ENCODE measurements at places on chromosomes 1 and 21.

- DNase-seq = no peak
Observed at GRCh38 chr1:3465091-3465934, 10.8 kb downstream of the ARHGEF16 start.

DNA sequence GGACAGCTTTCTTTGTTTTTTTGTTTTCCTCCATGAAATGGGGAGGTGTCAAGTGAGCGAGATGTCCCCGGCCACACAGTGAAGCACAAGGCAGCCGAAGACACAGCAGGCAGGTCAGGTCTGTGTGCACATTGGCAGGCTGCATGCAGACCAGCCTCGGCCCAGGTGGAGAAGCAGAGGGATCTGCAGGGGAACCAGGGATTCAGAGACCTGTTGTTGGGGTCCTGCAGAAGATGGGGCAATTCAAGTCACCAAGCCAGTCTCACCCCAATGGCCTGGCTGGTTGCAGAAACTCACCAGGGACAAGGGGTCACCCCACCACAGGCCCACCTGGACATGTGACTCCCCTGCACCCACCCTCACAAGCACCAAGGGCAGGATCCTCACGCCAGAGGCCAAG lies 4.0 kb upstream of the ABCG1 start:
- DNase-seq = no peak

- no peak for DNase-seq
Observed at GRCh38 chr1:243234978-243235647, 20.0 kb downstream of the CEP170 start.

GRCh38 chr1:93164816-93165215 lies 15.4 kb downstream of the TMED5 start:
- DNase-seq = no peak

DNA sequence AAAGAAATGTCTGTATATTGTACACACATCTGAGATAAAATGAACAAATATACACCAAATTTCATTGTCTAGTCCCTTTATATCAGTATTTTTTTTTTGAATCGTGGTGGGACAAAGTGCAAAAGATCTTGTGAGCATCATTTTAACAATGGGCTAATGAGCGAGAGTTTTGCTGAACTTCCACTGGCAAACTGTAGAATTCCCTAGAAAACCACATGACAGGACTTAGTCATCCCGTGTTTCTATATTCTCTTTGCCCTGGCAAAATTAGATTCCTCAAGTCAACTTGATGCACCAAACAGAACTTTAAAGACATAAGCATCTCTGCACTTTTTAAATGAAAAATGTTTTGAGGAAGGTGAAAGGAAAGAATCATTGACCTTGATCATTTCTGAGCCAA lies 488.2 kb upstream of the PTBP2 start:
- no peak for DNase-seq

GRCh38 chr1:163202833-163203451 lies at the start of gene RGS5:
RGS5 (minus strand) TSS chr1:163202916; CDS start chr1:163202835, 81 bp downstream.
- no peak for DNase-seq

DNA sequence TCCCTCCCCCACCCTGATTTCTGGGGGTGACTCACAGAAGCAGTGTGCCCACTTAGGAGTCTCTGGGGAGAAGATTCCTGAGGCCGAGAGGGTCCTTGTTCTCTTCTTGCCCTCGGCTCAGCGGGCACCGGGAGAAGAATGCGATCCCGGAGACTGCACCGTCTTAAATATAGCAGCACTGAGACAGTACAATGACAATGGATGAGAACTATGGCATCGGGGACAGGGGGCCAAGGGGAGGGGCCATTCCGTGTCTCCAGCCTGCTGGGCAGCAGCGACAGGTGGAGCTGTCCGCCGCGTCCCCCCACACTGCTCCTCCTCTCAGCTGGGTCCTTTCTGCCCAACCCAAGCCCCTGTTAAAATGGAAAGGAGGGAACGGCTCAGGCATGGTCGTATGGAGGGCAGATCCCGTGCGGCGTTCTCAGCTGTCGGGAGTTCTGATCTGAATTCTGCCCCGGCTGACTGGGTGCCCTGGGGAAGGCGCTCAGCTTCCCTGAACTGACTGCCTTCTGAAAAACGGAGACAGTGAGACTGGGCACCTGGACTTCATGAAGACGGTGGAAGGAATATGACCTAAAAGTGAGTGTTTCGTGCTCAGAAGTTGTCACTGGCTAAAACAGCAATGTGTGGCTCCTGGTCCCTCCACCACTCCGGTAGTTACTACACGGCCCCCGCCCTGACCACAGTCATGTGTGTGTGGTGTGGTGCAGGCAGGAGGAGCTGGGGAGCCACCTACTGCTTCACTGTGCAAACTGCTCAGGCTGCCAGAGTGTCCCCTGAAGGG lies at the start of gene MYOM3:
TSS of gene MYOM3 (minus strand) at position 140 of the 784 bp plus-strand sequence. CDS start 3,499 bp downstream, outside the sequence.
- DNase-seq = peak; percentile 45

GRCh38 chr1:45718289-45718688 lies 30.3 kb downstream of the TMEM69 start:
- DNase-seq = no peak

DNA sequence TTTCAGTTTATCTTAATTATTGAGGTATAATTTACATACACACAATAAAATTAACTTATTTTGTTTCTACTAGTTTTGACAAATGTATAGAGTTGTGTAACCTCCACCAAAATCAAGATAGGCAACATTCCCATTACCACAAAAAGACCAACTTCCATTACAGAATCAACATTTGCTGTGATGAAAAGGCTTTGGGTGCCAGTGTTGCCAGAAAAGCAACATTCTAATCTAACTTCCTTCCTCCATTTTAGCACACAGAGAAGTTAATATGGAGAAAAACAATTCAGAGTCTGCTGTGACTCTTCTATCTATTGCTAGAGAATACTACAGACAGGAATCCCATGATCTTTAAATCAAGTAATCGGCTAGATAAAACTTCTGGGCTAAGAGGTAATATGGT lies 245.3 kb downstream of the RERE start:
- no peak for DNase-seq

DNA sequence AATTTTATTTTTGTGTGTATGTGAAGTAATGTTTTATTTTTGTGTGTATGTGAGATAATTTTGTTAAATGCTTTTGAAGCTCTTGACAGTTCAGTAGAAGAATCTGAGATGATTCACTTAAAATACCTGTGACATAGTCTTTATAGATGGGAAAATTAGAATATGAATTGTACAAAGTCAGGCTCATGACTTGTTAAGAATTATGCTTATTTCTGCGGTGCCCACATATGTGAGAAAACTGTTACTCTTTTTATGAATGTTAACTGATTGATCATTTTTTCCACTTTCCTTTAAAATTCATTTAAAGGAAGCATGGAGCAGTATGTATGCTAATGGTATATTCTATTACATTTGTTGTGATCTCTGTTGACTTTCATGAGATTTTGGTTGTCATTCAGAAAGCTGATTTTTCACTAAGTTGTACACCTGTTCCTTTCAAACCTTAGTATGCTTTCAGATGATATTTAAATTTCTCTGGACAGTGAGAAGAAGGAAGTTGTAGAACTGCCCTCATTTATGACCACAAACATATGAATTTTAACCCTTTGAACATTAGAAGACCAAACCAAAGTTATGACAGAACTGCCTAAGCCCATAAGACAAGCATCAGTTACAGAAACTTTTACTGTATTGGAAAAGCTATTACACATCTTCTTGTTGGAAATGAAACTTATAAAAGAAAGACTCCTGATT lies 110.1 kb downstream of the POU2F1 start:
- no peak for DNase-seq

DNA sequence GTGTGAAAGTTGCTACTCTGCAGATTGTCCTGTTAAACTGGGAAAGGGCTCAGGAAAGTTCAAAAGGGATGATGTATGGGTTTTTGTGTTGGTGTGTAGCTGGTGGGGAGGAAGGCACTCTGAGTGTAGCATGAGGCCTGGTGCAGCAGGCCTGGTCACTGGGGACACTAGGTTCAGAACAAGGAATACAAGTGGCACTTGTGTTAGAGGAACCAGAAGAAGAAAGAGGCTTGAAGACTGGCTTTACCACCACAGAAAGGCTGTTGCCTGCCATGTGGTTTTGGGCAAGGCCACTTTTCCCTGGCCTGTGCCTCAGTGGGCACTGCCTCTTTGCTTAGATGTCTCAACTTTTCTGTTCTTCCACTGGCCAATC lies 122.8 kb downstream of the NOS1AP start:
- DNase-seq = no peak

GRCh38 chr1:223819730-223820514 lies 25.8 kb downstream of the TP53BP2 start:
- no peak for DNase-seq

- no peak for DNase-seq
Observed at GRCh38 chr1:41532206-41532975, 47.9 kb upstream of the EDN2 start.

- DNase-seq = no peak
Observed at GRCh38 chr1:213409971-213410370, 358.9 kb downstream of the RPS6KC1 start.

DNA sequence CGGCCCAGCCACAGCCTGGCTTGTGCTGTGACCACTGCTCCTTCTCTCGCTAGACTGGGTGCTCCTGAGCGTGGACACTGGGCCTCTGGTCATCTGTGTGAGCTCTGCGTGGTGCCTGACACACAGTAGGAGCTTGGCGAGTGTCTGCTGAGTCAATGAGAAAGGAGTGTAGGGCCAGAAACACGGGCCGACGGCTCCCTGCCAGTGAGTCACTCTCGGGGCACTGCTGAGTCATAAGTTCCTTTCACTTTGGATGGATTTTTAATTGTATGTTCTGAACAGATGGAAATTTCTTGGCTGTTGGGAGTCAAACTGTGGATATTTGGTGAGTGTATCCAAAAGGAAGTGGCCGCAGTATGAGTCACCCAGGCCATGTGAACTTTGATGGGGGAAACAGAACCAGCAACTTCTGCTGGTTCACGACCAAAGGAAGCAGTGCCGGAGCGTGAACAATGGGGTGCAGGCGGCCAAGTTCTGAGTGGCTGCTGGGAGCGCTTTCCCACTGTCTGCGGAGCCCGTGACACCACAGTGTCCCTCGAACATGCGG lies 41.0 kb upstream of the COL18A1 start:
- DNase-seq = no peak

DNA sequence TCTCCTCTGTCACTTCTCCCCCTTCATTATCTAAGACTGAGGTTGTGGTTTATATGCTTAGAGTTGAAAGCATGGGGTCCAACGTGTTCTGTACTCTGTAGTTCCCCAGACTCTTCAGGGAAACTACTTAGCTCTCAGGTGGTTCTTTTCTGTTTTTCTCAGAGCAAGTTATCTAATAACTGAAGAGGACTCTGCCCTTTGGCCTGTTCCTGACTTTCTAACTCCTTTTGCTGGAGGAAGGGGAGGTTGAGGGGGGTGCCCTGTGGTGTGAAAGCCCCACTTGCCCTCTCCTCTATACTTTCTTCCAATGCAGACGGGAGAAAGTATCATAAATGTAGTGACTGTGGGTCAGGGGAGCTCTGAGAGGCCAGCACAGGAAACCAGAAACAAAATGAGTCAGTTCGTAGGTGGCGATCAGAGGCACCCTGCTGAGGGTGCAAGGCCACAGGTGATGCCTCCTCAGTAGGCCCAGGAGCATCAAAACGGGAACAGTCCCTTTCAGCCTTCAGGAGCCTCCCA lies 5.0 kb downstream of the SLC25A44 start:
- no peak for DNase-seq

DNA sequence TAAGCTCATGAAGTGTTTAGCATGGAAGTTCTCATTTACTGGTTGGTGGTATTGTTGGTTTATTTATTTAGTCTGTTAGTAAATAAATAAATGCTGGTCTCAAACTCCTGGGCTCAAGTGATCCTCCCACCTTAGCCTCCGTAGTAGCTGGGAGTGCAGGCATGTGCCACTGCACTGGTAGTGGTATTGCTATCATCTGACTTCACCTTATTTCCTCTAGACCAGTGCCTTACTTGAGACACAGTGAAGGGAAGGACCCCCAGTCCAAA lies 1.4 kb upstream of the SLC2A1 start:
- no peak for DNase-seq

DNA sequence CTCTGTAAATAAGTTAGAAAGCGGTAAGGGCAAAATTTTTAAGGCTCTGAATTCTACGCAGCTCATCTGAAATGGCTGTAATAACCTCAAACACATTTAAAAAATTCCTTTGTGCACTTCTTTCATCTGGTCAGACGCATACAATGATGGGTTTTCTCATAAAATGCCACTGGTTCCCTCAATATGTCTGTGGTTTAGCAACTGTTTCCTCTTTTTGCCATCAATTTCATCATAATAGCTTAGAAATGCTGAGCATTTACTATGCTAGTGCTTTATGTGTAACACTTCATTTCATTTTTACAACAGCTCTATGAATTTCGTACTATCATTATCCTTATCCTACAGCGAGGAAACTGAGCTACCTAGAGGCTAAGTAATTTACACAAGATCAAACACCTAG lies 35.3 kb upstream of the DMRTA2 start:
- no peak for DNase-seq

- DNase-seq = no peak
Observed at GRCh38 chr1:97996880-97997279, 76.0 kb upstream of the DPYD start.

GRCh38 chr1:32892368-32893197 lies 6.3 kb downstream of the HPCA start:
- DNase-seq = peak; percentile 78

GRCh38 chr1:95023399-95024043 lies 49.2 kb downstream of the ALG14 start:
- no peak for DNase-seq

DNA sequence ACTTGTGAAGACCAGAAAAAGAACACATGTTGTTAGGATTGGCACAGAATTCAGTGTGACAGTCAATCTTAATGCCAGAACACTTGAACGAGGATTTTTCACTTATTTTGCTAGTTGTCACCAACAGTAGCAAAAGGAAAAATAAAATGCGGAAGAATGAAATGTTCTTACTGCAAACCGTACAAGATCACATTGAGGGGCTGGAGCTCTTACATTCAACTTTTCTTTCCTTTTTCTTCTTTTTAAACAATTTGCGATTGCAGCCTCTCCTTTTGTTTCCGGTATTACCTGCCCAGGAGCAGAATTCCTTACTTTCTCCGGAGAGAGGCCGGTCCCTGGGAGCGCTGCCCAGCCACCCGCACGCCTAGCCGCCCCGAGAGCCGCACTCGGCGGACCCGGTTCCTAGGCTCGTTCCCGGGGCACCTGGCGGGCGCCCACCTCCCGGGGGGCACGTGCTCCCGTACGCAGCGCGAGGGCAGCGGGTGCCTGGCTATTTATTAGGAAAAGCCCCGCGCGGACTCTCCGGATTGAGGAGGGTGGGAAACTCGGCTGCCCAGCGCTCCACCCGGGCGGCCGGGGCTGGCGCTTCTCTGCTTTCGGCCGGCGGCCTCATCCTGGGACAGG lies 1.2 kb upstream of the CAMTA1 start:
- no peak for DNase-seq

- DNase-seq = no peak
Observed at GRCh38 chr21:34836103-34836932, 167.5 kb downstream of the CLIC6 start.
